ENCODE measurements at places on chromosomes 6 and 20.

DNA sequence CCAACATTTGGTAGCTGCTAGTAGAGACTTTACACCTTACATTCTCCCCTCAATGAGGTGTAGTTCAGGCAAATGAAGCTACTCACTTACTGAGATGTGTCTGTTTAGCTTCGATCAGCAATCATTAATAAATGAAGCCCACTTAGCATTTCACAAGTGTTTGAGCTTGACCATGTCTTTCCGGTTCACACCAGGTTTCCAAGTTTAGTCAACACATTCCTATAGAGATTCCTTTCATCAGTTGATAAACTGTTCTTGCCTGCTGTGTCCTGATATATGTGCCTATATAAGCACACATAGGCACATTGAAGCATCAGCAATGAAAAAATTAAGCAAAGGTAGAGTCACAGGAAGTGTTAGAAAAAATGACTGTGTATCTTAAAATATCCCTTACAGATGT is 150.0 kb downstream of the BTBD3 start:
- DNase-seq: no peak

DNA sequence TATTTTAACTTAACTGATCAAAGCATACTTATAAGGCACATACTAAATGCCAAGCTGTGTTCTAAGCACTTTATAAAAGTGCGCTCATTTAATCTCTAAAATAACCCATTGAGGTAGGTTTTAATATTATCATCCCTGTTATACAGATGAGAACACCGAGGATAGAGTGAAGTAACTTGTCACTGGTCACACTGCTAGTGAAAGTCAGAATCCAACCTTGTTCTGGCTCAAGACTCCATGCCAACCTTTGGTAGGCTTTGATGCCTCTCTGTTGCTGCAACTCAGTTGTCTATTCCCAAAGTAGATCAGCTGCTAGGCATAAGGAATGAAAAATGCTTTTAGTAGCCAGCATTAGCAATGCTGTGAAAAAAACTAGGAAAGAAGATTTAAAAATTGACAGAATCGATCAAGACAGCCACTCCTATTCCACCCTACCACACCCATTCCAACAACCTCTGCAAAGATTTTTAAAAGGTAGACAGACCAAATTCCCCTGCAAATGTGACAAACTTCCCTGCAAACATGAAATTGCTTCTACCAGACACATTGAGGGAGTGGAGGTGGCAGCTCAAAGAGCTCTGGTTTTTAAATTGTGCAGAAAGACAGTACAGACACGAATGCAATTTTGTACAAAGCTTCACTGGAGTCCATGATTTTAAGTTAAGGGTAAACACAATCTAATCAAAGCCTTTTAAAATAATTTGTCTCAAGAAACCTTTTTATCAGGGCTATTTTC is 39.8 kb upstream of the CAP2 start:
- no peak for DNase-seq

GRCh38 chr6:12369781-12370262 is 79.7 kb downstream of the EDN1 start:
- DNase-seq: no peak

- DNase-seq: no peak
Measured at GRCh38 chr20:48620154-48620506, 207.7 kb downstream of the PREX1 start.

GRCh38 chr20:33569802-33570391 is 80.0 kb downstream of the CBFA2T2 start:
- no peak for DNase-seq

- DNase-seq: no peak
Measured at GRCh38 chr20:53419693-53420460, 173.8 kb downstream of the ZNF217 start.

DNA sequence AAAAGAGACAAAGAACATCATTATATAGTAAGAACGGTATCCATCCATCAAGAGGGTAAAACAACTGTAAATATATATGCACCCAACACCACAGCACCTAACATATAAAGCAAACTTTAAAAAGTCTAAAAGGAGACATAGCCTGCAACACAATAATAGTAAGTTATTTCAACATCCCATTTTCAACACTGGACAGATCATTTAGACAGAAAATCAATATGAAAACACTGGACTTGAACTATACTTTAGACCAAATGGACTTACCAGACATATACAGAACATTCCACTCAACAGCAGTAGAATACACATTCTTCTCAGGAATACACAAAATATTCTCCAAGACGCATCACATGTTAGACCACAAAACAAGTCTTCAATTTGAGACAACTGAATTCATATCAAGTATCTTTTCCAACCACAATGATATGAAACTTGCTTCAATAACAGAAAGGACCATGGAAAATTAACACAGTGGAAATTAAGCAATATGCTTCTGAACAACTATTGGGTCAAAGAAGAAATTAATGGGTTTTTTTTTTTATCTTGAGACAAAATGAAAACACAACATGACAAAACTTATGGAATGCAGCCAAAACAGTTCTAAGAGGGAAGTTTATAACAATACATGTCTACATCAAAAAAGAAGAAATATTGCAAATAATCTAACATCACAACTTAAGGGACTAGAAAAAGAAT is 23.9 kb upstream of the ASF1A start:
- DNase-seq: no peak

DNA sequence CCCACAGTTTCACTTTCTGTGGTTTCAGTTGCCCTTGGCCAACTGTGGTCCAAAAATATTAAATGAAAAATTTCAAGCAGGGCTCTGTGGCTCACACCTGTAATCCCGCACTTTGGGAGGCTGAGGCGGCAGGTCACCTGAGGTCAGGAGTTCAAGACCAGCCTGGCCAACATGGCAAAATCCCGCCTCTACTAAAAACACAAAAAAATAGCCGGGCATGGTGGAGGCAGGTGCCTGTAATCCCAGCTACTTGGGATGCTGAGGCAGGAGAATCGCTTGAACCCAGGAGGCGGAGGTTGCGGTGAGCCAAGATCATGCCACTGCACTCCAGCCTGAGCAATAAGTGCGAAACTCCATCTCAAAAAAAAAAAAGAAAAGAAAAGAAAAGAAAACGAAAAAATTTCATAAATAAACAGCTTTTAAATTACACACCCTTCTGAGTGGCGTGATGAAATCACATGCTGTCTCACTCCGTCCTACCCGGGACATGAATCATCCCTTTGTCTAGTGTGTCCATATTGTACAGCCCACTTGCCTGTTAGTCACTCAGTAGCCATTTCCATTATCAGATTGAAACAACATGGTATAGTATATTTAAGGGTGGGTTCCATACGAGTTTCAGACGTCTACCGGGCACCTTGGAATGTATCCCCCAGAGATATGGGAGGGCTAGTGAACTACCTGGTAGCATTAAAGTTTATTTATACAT is 11.7 kb downstream of the PTPRK start:
- peak; percentile 70 for DNase-seq

GRCh38 chr20:39878809-39879208 is 810.2 kb downstream of the MAFB start:
- DNase-seq: no peak

GRCh38 chr6:1892716-1893115 is 283.0 kb downstream of the FOXC1 start:
- no peak for DNase-seq

DNA sequence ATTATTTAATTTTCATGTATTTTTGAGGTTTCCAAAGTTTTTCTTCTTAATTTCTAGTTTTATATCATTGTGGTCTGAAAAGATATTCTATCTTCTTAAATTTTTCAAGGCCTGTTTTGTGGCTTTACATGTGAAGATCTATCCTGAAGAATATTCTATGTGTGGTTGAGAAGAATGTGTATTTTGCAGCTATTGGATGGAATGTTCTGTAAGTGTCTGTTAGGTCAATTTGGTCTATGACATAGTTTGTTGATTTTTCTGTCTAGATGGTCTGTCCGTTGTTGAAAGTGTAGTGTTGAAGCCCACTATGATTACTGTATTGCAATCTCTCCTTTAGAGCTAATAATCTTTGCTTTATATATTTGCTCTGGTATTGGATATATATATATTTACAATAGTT is 125.7 kb downstream of the CRYBG1 start:
- DNase-seq: no peak

Measured in substantia nigra (tissue), 51 donors.